Ascending aorta (tissue), 2 donors: ENCODE measurements at places on chromosomes 16 and 17.

- H3K36me3 ChIP-seq: peaks cover 22% of the 10 kb centered on the region
- H3K4me3 ChIP-seq: no peak overlapping the region
- no peaks in the 10 kb centered on the region for H3K27me3 ChIP-seq
These were observed 19.9 kb downstream of the MIS12 start for GRCh38 chr17:5506307-5506706.

- H3K36me3 ChIP-seq: no peaks in the 10 kb centered on the region
- H3K27ac ChIP-seq: no peak overlapping the region
- H3K4me3 ChIP-seq: no peak overlapping the region
- DNase-seq: no peak
- H3K4me1 ChIP-seq: no peaks in the 10 kb centered on the region
These were observed 1401.0 kb downstream of the CDH11 start for GRCh38 chr16:63720848-63721247.

GRCh38 chr16:56389554-56389953 is 35.8 kb downstream of the AMFR start:
- no peaks in the 10 kb centered on the region for H3K27me3 ChIP-seq
- H3K27ac ChIP-seq: no peak overlapping the region
- no peak for DNase-seq
- no peak overlapping the region for H3K4me3 ChIP-seq
- H3K4me1 ChIP-seq: no peaks in the 10 kb centered on the region

- H3K27ac ChIP-seq: peak overlapping the region; percentile 47
- no peaks in the 10 kb centered on the region for H3K27me3 ChIP-seq
- H3K4me3 ChIP-seq: no peak overlapping the region
- no peaks in the 10 kb centered on the region for H3K36me3 ChIP-seq
- H3K4me1 ChIP-seq: peaks cover 11% of the 10 kb centered on the region
These were observed 15.2 kb downstream of the ARHGAP17 start for GRCh38 chr16:24999856-25000461.

- peaks cover 48% of the 10 kb centered on the region for H3K36me3 ChIP-seq
- no peak overlapping the region for H3K4me3 ChIP-seq
- H3K27ac ChIP-seq: no peak overlapping the region
- H3K27me3 ChIP-seq: no peaks in the 10 kb centered on the region
These were observed 9.9 kb downstream of the DHODH start for GRCh38 chr16:72018470-72018869.

DNA sequence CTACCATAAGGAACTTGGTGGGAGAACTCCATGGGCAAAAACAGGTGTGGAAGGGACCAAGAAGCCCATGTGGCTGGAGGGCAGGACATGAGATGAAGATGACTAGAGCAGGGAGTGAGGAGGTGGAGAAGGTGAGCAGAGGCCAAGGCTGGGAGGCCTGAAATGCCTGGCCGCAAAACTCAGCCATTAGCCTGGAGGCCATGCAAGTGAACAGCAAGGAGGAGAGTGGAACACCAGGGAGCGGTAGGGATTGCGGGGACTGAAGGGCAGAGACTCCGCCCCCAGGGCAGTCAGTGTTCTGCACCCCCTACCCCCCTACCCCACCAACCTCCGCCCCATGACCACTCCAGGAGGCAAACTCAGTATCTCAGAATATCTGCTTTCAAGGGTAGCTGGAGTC is 17.0 kb downstream of the BCL7C start:
- H3K36me3 ChIP-seq: peaks cover 18% of the 10 kb centered on the region
- peak overlapping the region; percentile 79 for H3K27ac ChIP-seq
- DNase-seq: no peak
- peaks cover 3% of the 10 kb centered on the region for H3K4me1 ChIP-seq
- H3K27me3 ChIP-seq: no peaks in the 10 kb centered on the region

DNA sequence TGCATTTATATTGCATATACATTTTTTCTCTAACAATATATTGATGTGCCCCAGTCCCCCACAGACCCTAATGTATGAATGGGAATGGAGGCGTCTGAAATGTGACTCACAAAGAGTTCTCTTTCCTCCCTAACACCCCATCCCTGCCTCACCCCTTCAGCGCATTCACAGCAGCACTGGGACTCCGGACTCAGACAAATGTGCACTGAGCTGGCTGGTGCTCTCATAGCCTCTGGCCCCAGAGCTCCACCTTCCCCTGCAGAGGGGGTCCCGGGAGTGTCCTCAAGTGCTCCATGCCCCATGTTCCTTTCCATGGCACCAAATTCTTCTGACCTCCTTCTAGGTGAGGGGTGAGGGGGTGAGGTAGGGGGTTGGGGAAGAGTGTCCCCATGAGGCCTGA is 20.6 kb downstream of the NPTX1 start:
- no peaks in the 10 kb centered on the region for H3K36me3 ChIP-seq
- H3K27ac ChIP-seq: peak overlapping the region; percentile 100
- no peaks in the 10 kb centered on the region for H3K27me3 ChIP-seq
- peak overlapping the region; percentile 84 for H3K4me3 ChIP-seq
- peaks cover 12% of the 10 kb centered on the region for H3K4me1 ChIP-seq
- DNase-seq: no peak

GRCh38 chr16:86076606-86077005 is 177.6 kb downstream of the IRF8 start:
- DNase-seq: no peak
- H3K4me3 ChIP-seq: no peak overlapping the region
- no peaks in the 10 kb centered on the region for H3K4me1 ChIP-seq
- no peak overlapping the region for H3K27ac ChIP-seq

- no peak overlapping the region for H3K4me3 ChIP-seq
- H3K36me3 ChIP-seq: peaks cover 34% of the 10 kb centered on the region
- H3K27me3 ChIP-seq: no peaks in the 10 kb centered on the region
- peaks cover 5% of the 10 kb centered on the region for H3K4me1 ChIP-seq
- H3K27ac ChIP-seq: no peak overlapping the region
- no peak for DNase-seq
These were observed 2.3 kb downstream of the NAT9 start for GRCh38 chr17:74773871-74774286.

DNA sequence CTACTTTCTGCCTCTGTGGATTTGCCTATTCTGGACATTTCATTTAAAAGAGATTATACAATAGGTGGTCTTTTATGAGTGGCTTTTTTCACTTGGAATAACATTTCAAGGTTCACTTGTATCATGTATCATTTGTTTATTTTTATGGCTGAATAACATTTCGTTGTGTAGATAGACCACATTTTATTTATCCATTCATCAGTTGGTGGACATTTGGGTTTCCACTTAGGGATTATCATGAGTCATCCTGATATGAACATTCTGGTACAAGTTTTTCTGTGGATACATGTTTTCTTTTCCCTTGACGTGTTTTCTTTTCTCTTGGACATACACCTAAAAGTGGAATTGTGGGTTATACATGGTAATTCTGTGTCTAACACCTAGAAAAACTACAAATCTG is 25.3 kb downstream of the PRSS54 start:
- no peak for DNase-seq
- no peaks in the 10 kb centered on the region for H3K27me3 ChIP-seq
- H3K4me3 ChIP-seq: no peak overlapping the region
- no peak overlapping the region for H3K27ac ChIP-seq

GRCh38 chr16:1661826-1662225 is 16.3 kb upstream of the JPT2 start:
- no peaks in the 10 kb centered on the region for H3K4me1 ChIP-seq
- H3K27me3 ChIP-seq: no peaks in the 10 kb centered on the region
- peaks cover 91% of the 10 kb centered on the region for H3K36me3 ChIP-seq
- no peak overlapping the region for H3K27ac ChIP-seq
- DNase-seq: no peak

DNA sequence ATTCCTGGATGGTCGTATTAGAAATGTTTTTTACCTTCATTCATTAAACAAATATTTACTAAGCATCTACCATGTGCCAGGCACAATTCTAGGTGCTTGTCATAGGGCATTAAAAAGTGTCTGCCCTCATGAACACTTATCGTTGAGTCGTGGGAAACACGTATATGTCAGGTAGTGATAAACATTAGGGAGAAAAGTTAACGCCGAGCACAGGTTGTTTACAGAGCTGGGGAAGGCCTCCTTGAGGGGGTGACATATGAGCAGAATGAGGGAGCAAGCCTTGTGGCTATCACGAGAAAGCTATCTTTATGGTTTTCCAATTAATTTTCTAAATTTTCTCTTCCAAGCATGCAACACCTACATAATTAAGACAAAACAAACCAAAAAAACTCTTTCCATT is 985 bp upstream of the ZNF213 start:
- peaks cover 28% of the 10 kb centered on the region for H3K4me1 ChIP-seq
- peak overlapping the region; percentile 68 for H3K4me3 ChIP-seq
- H3K27me3 ChIP-seq: no peaks in the 10 kb centered on the region
- peaks cover 10% of the 10 kb centered on the region for H3K36me3 ChIP-seq
- no peak for DNase-seq

DNA sequence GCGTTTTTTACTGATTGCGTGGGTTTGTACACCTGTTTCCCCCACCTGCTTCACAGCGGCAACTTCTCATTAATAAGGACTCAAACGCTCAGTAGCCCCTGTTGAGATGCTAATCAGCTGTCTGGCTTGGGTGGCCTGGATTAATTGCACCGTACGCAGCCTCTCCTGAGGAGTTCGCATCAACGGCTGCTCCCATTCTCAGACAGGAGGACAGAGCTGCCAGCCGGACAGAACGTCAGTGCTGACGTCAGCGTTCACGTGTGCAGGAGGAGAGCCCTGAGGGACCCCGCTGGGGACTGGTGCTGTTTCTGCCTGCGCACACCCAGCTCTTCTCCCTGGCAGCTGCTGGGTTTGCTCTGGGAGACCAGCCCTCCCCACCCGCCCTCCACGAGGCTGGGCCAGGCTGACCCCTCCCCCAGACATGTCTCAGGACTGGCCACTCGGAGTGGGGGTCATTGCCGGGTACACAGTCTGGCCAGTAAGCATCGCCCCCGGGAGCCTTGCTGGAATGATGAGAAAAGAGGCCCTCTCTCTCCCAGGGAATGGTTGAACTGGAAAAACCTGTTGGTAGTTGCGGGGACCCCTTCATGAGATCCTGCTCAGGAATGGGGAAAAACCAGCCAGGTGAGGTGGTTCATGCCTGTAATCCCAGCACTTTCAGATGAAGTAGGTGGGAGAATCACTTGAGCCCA is 5.7 kb upstream of the BANP start:
- DNase-seq: peak; percentile 79
- no peaks in the 10 kb centered on the region for H3K27me3 ChIP-seq
- H3K4me3 ChIP-seq: peak overlapping the region; percentile 34

GRCh38 chr17:3678095-3678820 is 9.6 kb downstream of the EMC6 start:
- no peaks in the 10 kb centered on the region for H3K36me3 ChIP-seq
- no peak overlapping the region for H3K4me3 ChIP-seq
- DNase-seq: no peak
- no peaks in the 10 kb centered on the region for H3K4me1 ChIP-seq
- no peaks in the 10 kb centered on the region for H3K27me3 ChIP-seq
